Right atrium auricular region (tissue), 2 donors: ENCODE measurements at places on chromosomes 5 and 9. TPM values are rescaled to one million over a fixed set of nuclear protein-coding genes. Genes with fewer than 3 reads are reported as not detected.

The TNIP1 gene
- total RNA-seq: 92.6 TPM

The ECPAS gene
- 75.5 TPM for total RNA-seq

The DCANP1 gene
- total RNA-seq: not detected

The BAAT gene
- total RNA-seq: 0.20 TPM

The SLIT3 gene
- total RNA-seq: 66.1 TPM

The PKD2L2 gene
- total RNA-seq: not detected

The SOX30 gene
- not detected for total RNA-seq

The BNC2 gene
- 68.3 TPM for total RNA-seq

The CCDC152 gene
- total RNA-seq: 0.89 TPM

The ZNF354C gene
- total RNA-seq: 2.4 TPM

The NUDT2 gene
- total RNA-seq: 17.6 TPM

The MATR3 gene
- total RNA-seq: 131 TPM

The RAD17 gene
- 17.9 TPM for total RNA-seq

The NUTM2F gene
- not detected for total RNA-seq

The FOXD4L6 gene
- total RNA-seq: not detected

The EQTN gene
- not detected for total RNA-seq

The SLC4A9 gene
- not detected for total RNA-seq

The ARL14EPL gene
- not detected for total RNA-seq

The FSD1L gene
- total RNA-seq: 1.6 TPM

The PLAA gene
- total RNA-seq: 24.4 TPM

The UBE2QL1 gene
- 10.8 TPM for total RNA-seq

The FOXD4L5 gene
- not detected for total RNA-seq

The MPDZ gene
- 61.5 TPM for total RNA-seq

The CHSY3 gene
- 2.5 TPM for total RNA-seq

The MRPL36 gene
- total RNA-seq: 41.2 TPM

The TMEM174 gene
- not detected for total RNA-seq

The TNFAIP8 gene
- 8.9 TPM for total RNA-seq

The STARD4 gene
- total RNA-seq: 16.4 TPM

The PAIP1 gene
- 80.3 TPM for total RNA-seq

The TAF1L gene
- total RNA-seq: not detected

The SH3PXD2B gene
- total RNA-seq: 13.9 TPM

The PCAT7 gene
- not detected for total RNA-seq

The PRELID1 gene
- 44.3 TPM for total RNA-seq

The RAB3C gene
- total RNA-seq: 0.07 TPM

The GOLM1 gene
- total RNA-seq: 4.9 TPM

The SLC6A7 gene
- total RNA-seq: not detected

The ANKRD34B gene
- total RNA-seq: not detected

The PCDHB8 gene
- total RNA-seq: 1.7 TPM

The RAI14 gene
- total RNA-seq: 14.0 TPM
